ENCODE measurements at places on chromosomes 7 and 10. TPM values are rescaled to one million over a fixed set of nuclear protein-coding genes. Genes with fewer than 3 reads are reported as not detected.

AGR2 gene
- total RNA-seq = 15.8 TPM

MKX gene
- total RNA-seq = 0.25 TPM

NUTM2E gene
- not detected for total RNA-seq

SH2B2 gene
- total RNA-seq = 5.1 TPM

SKIDA1 gene
- 0.80 TPM for total RNA-seq

CYP2E1 gene
- 24.1 TPM for total RNA-seq

KIAA1549 gene
- total RNA-seq = 2.1 TPM

BAMBI gene
- total RNA-seq = 16.1 TPM

CALML5 gene
- total RNA-seq = 3,135 TPM

EFCAB10 gene
- not detected for total RNA-seq

ASB15 gene
- total RNA-seq = not detected

UPP1 gene
- total RNA-seq = 2.2 TPM

GIMAP8 gene
- 2.2 TPM for total RNA-seq

- DNase-seq = no peak
These were observed 21.2 kb upstream of the UCN3 start for GRCh38 chr10:5343561-5343960.

DNA sequence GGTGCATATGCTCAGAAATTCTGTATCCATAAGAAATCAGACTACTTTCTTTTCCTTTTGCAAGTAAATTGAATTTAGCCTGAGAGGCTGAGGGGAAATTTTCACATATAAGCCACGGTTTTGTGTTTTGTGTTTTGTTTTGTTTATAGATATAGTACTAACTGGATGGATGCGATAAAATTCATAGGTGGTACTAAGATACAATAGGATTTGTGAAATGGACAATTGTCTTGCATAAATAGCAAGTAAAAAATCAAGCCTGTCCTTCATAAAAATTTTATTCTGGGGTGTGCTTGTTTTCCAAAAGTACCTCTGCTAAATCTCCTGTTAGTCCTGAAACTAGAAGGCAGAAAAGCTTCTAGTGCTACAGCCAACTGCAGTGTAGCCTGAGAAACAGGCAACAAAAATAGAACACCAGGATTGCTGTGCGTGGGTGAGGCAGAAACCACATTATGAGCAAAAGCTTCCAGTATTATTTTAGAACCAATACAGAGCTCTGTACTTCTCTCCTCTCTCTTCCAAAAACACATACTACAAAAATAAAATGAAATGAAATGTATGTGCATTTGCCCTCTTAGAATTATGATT, 634 bp upstream of the HDAC9 start:
- DNase-seq = no peak

GRCh38 chr10:46317370-46317769, 30.6 kb downstream of the ANTXRL start:
- no peak for DNase-seq

DNA sequence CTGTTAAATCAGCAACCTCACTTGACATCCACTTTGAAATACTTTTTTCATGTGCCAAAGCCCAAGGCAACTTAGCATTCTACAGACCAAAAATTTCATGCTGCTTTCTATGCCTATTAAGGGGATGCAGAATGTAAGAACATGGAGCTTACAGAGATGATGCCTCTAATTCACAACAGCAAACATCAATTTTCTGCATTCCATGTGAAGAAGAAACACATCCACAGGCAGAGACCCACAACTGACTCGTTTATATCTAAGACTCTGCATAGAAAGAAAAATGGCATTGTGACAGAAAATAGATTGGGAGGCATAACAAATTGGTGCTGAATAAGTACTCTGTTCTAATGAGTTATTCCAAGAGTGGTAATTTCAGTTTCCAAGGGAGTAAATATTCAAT, 107.6 kb downstream of the SGMS1 start:
- no peak for DNase-seq

- peak; percentile 40 for DNase-seq
These were observed 197.2 kb downstream of the EBF3 start for GRCh38 chr10:129766611-129767550.

- DNase-seq = no peak
These were observed 93.8 kb upstream of the CNTNAP2 start for GRCh38 chr7:146022776-146023175.

DNA sequence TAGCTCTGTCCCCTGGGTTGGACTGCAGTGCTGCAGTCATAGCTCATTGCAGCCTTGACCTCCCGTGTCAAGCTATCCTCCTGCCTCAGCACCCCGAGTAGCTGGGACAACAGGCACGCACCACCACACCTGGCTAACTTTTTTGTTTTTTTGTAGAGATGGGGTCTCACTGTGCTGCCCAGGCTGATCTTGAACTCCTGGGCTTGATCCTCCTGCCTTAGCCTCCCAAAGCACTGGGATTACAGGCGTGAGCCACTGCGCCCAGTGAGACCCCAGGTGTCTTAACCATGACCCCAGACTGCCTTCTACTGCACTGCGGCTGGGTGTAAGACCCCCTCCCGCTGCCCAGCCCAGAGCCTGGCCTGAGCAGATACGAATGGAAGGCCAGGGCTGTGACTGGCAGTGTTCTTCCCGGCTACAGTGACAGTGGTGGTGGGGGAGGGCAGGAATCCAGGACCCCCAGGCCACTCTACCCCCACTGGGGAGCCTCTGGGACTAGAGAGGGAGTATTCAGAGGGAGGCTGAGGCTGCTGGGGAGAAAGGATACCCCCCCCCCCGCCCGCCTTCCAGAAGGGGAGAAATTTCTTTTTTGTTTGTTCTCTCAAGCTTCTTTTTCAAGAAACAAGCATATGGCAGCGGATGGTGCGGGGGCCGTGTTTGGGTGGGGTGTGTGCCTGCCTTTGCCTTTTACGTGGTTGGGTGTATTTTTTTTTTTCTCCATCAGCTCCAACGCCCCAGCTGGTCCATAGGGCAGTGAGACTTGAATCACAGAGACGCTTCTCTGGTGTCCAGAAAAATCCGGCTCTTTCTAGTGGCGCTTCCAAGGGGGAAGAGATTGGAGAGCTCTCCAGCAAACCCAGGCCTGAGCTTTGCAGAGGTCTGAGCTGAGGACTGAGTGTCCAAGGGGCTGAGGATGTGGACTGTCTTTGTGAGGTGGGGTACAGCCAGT, 36.6 kb downstream of the GTF2IRD1 start:
- DNase-seq = no peak

- DNase-seq = no peak
These were observed 333.5 kb downstream of the GPR37 start for GRCh38 chr7:124432009-124432578.

GRCh38 chr7:69203871-69204270, 394.4 kb upstream of the AUTS2 start:
- DNase-seq = no peak

- no peak for DNase-seq
These were observed 9.4 kb upstream of the FAM170B start for GRCh38 chr10:49143249-49143648.

DNA sequence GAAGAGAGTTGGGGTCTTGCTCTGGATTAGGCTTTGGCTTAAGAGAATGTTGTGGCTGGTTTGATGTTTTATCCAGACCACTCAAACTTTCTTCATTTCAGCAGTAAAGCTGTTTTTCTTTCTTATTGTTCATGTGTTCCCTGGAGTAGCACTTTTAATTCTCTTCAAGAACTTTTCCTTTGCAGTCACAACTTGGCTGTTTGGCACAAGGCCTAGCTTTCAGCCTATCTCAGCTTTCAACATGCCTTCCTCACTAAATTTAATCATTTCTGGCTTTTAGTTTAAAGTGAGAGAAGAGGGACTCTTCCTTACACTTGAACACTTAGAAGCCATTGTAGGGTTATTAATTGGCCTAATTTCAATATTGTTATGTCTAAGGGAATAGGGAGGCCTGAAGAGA, 18.1 kb downstream of the CCDC126 start:
- DNase-seq = no peak

DNA sequence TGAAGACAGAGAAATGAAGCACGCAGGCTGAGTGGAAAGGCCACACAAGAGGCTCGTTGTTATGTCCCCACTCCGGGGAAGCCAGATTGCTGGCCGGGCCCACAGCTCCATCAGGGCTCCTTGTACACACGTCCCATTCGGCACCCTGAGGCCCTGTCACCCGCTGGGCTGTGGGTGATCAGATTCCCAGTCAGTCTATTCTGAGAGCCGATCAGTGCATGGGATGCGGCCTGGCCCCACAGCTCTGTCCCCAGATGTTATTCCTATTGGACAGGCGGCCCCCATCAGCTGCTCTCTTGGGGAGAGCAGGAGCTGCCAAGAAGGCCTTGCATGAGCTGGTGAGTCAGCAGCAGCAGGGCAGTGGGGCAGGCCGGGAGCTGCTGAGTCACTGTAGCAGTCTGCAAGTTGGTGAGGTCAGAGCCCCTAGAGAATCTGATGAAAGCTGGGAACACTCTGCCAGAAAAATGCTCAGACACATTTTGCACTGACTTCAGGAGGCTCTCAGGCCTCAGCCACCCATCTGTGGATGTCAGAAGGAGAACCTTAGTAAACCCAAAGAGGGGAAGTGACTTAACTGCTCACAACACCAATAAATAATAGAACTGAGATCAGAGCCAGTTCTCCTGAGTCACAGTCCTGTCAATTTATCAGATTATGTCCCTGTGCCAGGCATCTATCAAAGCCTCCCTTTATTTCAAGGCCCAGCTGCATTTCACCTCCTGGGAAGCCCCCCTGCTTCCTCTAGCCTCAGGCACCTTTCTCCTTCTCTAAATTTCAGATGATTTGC, 9.4 kb upstream of the PSAP start:
- DNase-seq = peak; percentile 96

DNA sequence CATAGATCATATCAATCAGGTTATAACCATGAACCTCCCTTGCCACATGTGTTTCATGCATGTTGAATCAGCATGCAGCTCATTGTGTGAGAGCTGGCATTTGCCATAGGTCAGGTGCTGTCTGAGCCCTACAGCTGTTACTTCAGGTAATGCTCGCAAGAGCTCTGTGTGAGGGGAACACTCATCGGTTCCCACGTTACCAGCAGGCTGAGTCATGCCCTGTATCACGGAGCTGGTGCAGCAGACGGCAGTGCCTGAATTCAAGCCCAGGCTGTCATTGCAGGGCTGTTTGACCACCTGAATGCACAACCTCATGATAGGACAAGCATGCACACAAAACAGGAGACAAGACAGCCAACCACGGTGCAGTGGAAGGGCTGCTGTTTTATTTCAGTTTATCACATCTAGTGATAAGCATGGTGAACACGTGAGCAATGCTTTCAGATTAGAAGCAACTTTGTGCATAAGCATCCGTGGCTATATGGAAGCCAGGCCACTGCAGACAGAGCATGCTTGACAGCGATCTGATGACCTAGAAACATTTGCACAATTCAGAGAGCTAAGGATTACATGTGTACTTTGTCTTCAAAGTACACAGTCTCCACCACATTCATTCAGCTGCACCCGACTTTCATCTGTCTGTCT, 56.4 kb upstream of the PFKP start:
- DNase-seq = no peak

DNA sequence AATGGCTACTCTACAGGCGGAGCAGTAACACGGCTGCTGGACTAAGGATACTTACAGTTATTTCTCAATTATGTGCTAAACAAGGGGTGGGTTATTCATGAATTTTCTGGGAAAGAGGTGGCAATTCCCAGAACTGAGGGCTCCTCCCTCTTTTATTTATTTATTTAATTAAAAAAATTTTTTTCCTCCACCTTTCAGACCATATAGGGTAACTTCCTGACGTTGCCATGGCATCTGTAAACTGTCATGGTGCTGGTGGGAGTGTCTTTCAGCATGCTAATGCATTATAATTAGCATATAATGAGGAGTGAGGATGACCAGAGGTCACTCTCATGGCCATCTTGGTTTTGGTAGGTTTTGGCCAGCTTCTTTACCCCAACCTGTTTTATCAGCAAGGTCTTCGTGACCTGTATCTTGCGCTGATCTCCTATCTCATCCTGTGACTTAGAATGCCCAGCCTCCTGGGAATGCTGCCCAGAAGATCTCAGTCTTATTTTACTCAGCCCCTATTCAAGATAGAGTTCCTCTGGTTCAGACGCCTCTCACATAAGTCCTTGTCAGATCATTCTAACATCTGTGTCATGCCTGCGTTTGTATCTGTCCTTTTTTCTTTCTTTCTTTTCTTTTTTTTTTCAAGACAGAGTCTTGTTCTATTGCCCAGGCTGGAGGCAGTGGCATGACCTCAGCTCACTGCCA, 15.9 kb upstream of the STOX1 start:
- no peak for DNase-seq

GRCh38 chr7:5217851-5218331, 27.9 kb downstream of the WIPI2 start:
- DNase-seq = peak; percentile 26

- DNase-seq = no peak
These were observed 380.2 kb downstream of the EXOC4 start for GRCh38 chr7:133633055-133633454.

GRCh38 chr10:98832738-98833137, 386.0 kb upstream of the HPS1 start:
- no peak for DNase-seq

Data from suprapubic skin (tissue), 4 donors.